ENCODE measurements at places on chromosomes 16 and 17. TPM values are rescaled to one million over a fixed set of nuclear protein-coding genes. Genes with fewer than 3 reads are reported as not detected.

DNA sequence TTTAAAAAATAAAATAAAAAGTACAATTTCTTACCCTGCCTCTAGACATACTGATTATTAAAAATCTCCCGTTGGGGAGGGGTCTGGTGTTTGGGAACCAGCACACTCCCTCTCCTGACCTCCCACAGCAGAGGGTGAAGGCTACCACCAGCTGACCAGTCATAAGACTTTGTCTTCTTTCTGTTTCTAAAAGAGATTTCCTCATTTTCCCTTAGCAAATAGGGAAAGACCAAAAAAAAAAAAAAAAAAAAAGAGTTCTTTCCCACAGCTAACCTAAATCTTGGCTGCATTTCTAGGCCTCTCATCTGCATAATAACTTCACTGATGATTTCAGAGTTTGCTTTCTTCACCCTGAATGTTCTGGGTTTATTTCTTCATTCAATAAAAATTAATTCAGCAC, 30.3 kb downstream of the CDK5RAP3 start:
- DNase-seq: no peak

DNA sequence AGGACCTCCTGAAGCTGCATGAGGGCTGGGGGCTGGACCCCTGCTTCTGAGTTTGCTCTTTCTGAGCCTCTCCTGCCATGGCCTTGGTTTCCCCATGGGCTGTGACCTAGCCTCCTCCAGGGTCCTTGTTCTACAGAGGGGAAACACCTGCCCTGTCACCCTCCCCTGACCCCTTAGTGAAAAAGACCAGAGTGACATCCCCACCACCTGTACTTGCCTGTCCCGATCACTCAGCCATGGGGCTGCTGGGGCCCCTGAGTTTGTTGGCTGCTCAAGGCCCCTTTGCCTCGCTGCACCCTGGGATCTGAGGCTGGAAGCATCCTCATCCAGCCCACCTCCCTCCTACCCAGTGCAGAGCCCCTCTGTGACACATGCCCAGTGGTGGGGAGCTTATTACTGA, 800 bp downstream of the NOD2 start:
- DNase-seq: no peak

The TMEM220 gene
- 2.0 TPM for polyA plus RNA-seq

The MAF gene
- polyA plus RNA-seq: 0.38 TPM

The TBC1D24 gene
- polyA plus RNA-seq: 2.9 TPM
